ENCODE measurements at places on chromosomes 16 and 17.

DNA sequence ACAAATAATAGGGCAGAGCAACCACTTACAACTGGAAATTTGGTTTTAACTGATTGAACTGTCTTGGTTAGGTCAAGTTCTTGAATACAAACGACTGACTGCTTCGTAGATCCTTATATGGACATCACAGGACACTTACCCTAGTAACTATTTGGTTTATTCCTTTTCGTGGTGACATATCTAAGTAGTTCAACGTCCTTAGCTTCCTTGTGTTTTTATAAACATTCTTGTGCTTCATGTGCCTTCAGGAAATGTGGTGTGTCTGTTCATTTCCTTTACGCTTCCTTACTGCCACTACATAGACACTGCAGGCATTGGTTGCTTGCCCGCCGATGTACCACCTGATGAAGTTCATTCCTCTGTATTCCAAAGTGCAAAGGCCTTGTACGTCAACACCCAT, 59.3 kb downstream of the USP10 start:
- no peak for DNase-seq

GRCh38 chr17:81027591-81028505, 7.1 kb upstream of the BAIAP2 start:
- DNase-seq = no peak

- DNase-seq = no peak
Measured at GRCh38 chr17:42026857-42027589, 7.1 kb downstream of the NKIRAS2 start.

DNA sequence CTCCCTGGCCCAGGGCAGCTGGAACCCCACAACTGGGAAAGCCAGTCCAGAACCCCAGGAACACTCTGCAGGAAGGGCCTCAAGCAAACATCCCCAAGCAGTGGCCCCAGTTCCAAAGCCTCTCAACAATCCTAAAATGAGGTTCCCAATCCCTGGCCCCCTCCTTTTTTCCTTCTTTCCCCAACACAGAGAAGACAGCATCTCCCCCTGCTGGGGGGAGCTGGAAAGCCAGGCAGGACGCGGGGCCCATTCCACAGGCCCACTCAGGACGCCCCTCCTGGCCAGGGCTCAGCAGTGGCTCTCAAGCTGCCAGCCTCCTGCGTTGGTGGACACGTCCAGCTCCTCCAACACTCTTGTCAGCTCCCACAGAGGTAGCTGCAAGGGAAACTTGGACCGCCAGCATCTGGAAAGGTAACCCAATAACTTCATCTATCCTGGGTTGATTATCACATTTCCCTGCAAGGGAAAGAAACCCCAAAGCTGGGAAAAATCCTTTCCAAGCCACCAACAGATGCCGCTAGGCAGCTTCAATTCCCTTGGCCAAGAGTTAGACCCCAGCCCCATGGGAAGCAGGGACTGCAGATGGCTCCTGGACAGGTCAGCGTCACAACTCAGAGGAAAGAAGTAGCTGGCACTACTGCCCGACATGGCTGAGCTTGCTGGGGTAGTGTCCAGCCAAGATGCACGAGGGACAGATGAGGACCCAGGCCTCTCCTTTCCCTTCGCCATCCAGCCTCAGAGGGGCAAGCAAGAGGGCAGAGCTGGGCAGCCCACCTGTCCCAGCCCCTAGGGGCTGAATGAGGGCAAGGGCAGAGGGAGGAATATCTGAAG, 7.6 kb downstream of the HDAC5 start:
- no peak for DNase-seq

DNA sequence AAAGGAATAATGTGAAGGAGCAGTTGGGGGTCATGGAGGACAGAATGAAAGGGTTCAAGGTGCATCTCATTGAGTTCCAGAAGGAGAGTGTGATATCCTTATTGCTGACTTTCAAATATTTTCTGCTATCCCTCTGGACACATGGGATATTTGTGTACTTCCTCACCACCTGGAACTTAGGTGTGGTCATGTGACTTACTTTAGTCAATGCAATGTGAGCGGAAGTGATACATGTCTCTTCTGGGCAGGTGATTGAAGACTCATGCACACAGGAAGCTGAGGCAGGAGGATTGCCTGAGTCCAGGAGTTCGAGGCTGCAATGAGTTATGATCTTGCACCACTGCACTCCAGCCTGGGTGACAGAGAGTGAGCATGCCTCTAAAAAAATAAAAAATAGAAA, 36.7 kb upstream of the TANC2 start:
- DNase-seq = no peak

- no peak for DNase-seq
Measured at GRCh38 chr16:84614968-84615813, 2.7 kb downstream of the COTL1 start.

- no peak for DNase-seq
Measured at GRCh38 chr16:66366433-66367299, at the start of gene CDH5. TSS of gene CDH5 (plus strand) at chr16:66366691. CDS start at chr16:66379338, 12,647 bp downstream.

DNA sequence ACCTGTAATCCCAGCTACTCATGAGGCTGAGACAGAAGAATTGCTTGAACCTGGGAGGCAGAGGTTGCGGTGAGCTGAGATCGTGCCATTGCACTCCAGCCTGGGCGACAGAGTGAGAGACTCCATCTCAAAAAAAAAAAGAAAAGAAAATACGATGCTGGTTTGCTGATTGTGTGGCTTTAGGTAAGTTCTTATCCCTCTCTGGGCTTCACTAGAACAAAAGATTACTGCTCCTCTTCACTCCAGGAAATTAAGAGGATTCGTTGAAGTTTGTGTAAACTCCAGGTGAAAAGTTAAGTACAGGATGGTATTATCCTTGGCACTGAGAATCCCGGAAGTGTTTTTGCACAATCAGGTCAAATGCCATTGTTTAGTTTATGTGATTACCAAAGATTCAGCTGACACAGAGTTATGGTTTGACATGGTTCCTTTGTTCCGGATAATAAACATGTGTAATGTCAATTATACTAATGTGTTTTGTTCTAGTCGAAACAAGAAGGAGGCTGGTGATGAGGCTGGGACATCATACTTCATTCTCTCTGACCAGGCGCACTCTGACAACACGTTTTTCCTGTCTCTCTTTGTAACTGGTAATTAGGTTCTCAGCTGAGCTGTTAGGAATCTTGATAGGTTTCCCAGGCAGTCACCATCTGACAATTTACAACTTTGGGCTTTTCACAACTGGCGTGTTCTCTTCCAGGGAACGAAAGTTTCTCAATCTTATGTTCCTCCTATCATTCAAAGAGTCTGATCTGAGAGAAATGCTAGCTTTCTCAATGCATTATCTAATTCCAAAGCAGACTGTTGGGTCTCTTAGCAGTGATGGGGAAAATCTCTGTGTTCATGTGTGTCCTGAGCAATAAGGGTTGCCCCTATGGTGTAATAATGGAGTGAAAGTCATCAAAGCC, 10.8 kb upstream of the TAOK1 start:
- DNase-seq = no peak

- DNase-seq = no peak
Measured at GRCh38 chr16:12228602-12229499, 252.3 kb downstream of the SNX29 start.

DNA sequence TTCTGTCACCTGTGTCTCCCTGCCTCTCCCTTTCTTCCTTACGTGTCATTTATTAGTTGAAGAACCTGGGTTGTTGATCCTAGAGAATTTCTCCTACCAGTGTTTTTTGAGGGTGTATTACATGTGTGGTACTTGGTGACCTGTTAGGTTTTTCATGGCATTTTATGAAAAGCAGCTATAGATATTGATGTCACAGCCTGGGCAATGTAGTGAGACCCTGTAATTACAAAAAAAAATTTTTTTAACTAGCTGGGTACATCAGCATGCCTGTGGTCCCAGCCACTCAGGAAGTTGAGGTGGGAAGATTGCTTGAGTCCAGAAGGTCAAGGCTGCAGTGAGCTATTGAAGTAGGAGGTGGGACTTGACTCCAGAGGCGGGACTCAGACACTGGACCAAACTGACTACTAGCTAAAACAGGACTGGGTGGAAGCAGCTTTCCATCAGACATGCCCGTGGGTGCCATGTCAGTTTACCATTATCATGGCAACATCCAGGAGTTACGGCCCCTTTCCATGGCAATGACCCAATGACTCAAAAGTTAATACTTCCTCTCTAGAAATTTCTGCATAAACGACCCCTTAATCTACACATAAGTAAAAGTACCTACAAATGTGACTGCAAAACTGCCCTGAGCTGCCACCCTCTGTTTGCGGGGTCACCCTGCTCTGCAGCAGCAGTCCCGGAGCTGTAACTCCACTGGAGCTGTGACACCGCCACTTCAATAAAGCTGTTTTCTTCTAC, 311.4 kb downstream of the SNX29 start:
- DNase-seq = no peak

DNA sequence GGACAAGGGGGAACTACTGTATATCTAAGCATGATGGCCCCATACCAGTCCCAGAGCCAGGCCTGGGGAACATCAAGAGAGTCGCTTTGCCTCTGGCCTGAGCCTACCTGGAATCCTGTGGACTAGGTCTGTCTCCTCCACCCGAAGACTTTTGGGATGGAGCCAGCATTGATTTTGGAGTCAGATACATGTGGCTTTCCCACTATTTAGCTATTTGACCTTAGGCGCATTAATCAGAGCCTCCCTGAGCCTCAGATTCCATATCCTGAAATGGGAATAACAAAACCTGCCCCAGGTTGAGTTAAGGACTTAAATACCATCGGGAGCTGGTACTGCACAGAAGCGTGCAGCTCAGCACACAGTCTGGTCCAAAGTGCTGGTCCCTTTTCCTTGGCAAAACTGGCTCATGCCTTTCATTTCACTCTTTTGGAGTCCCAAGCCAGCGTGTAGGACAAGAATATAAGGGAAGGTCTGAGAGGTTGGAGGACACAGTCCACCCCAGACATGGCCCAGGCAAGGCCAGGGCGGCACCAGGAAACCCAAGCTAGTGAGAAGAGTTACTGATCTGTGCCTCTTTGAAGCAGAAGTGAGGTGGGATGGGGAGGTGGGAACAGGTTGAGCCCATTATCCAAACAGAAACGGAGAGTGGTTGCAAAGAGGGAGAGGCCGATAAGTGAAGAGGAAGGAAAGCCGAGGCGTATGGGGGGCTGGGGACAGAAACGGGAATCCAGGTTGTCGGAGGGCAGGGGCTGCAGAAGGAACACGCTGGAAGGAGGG, 986 bp downstream of the FA2H start:
- DNase-seq = no peak

DNA sequence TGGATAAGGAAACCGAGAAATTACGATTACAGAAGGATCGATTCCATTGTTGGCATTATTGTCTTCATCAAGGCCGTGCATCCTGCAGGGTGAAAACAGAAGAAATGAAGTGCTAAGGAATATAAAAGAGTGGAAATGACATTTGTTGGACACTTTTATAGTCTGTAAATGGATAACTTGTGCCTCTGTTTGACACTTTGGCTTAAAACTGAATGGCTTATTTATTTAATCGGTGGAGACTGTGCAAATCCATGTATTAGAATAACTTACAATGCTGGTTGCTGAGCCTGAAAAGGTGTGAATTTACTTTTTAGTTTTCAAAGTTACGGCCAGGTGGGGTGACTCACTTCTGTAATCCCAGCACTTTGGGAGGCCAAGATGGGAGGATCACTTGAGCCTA, 31.4 kb downstream of the ITGB3 start:
- no peak for DNase-seq

DNA sequence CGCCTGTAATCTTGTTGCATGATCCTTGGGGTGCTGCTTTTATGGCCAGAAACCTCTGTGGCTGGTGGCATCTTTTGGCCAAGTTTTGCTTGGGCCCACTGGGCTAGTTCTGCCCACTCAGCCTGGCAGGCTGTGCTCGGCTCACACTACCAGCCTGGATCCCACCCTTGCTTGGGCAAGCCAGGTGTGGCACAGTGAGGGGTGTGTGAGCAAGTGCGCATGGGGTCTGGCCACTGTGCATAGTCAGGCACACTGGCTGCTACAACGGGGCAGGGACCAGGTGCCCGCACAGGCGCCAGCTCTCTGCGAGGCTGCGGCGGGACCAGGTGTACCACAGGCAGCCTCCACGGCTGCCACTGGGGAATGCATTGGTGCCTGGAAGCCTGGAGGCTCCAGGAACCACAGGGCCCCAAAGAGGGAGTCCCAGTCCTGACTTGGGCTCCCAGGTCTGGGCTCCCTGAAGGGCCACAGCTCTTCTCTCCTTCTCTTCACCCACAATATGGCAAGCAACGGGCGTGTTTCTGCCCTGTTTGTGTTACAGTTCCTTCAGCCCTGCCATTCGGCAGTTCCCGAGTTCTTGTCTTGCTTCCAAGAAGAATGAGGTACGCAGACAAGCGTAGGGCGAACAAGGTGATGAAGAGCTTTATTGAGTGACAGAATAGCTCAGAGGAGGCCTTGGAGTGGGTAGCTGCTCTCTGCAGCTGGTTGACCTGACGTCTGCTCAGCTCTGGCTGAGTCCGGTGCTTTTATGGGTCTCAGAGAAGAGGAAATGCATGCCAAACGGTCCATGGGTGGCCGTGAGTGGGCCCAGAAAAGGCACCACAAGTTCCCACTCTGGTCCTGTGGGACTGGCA, 26.7 kb upstream of the PRM1 start:
- DNase-seq = no peak

DNA sequence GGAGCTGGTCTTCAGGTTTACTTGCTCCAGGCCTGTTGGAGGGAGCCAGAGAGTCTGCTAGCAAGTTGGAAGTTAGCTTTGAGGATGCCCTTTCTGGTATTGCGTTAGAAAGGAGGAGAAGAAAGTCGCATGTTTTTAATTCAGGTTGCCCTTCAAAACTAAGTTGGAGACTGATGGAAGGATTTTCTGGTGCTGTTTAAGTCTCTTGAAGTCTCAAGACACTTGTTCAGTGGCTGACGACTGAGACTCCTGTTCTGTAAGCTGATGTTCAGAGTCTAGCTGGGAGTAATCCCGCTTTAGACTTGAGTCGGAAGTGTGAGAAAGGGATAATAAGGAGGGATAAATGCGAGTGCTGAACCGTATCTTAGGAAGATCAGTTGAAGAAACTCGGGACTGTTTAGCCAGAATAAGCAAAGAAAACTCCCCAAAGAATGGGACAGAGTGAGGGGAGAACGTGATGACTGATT, 740 bp downstream of the AATF start:
- DNase-seq = no peak

DNA sequence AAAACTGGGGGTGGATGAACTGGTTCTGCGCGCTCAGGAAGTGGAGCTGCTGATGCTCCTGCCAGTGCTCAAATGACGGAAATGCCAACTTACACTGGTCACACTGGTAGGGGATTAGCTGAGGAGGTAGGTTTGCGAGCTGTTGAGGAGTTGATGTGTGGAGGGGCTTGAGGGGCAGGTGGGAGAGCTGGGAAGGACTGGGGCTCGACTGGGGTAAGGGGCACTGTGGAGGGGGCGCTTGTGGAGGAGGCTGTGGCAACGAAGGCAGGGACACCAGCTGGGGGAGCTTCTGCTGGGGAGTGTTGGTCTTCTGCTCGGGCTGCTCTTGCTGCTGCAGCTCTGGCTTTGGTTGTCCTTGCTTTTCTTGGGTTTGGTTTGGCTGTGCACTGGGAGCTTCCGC, 252.9 kb downstream of the ZFHX3 start:
- no peak for DNase-seq
